ENCODE measurements at places on chromosomes 2 and 18.

GRCh38 chr2:206530727-206531126 is 87.4 kb downstream of the ADAM23 start:
- DNase-seq = no peak

GRCh38 chr18:57088883-57089282 is 58.0 kb upstream of the BOD1L2 start:
- DNase-seq = no peak

DNA sequence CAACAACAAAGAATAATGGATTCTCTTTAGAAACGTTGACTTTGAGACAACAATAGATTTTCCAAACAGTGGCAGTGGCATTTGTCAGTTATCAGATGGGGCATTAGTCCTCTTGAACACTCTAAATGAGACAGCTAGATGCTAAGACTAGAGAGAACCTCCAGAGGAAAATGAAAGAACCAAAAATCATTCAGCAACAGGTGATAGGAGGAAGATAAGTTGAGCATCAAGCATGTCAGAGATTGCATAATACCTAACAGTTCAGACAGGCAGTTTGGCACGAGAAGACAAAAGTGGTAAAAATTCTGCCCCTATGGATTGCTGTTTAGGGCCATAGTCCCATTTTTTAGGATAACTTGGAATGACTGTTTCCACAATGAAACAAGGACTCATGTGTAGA is 67.9 kb upstream of the NOL4 start:
- DNase-seq = no peak

DNA sequence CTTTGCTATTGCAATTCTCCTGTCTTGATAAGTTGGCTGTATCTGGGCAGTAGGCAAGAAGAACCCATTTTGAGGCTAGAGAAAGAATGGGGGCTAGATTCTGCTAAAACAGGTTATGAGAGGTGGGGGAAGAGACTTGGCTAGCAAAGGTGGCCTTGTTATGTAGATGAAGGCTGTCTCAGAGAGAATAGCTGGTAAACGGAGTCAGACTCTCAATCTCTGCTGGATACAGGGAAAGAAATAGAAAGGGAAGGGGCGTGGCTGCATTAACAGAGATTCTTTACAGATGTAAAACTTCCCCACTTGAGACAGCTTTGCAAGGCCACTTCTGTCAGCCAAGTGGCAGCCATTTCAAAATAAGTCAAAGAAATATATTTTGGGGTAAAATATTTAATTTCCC is 38.1 kb upstream of the ARHGAP25 start:
- DNase-seq = no peak

DNA sequence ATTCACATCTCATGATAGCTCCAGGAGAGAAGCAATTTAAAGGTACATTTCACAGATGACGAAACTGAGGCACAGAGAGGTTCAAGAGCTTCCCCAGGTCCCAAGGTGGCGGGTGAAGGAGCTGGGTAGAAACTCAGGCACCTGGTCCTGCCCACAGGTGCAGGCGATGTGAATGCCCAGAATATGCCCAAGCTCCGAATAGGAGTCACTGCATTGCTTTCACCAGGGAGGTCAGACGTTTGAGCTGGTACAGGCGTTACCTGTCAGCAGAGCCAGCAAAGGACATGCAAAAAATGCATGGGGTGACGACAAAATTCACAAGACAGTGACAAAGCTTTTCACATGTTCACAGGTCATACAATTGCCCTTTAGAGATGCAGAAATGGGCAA is 247.9 kb downstream of the HDAC4 start:
- DNase-seq = no peak

GRCh38 chr2:134410831-134411231 is 157.0 kb downstream of the MGAT5 start:
- DNase-seq = no peak

GRCh38 chr18:33841221-33841967 is 263.4 kb downstream of the ASXL3 start:
- DNase-seq = no peak

GRCh38 chr2:129087133-129087813 is 768.6 kb upstream of the HS6ST1 start:
- DNase-seq = no peak

DNA sequence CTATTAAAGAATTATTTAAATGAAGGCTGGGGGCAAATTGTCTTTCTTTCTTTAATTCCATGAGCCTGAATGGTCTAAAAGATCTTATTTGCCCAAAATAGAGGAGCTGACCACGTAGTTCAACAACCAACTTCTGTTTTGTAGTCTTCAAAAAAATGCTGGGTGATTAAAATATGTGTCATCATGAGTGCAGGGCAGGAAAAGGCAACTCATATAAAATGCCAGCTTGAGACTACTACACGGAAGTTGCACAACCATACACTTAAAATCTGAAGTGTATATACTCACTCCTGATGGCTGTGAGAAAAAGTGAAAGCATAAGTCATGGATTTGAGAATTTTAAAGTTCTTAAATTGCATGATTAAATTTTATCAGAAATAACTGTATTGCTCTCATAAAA is 210.9 kb downstream of the DYM start:
- DNase-seq = no peak

- DNase-seq = no peak
Observed at GRCh38 chr2:139098961-139099360, 318.8 kb upstream of the NXPH2 start.

- no peak for DNase-seq
Observed at GRCh38 chr2:24971286-24971535, 544 bp downstream of the DNAJC27 start.

DNA sequence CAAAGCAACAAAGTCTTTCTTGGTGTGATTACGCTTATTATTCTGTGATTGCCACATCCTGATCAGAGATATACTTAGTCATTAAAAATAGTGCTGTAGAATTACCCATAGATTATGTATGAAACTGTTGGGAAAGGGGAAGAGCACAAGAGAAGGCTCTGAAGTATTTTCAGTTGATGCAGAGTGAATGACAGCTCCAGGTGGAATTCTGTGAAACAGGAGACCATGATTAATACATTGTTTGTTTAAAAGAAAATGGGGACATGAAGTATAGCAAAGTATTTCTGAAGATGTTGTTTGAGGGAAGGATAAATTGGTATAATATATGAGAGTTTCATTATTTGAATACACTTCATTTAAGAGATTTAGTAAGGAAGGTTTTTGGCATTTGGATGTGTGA is 307.6 kb upstream of the CDH20 start:
- DNase-seq = no peak

GRCh38 chr18:74251297-74252038 is 40.3 kb downstream of the CYB5A start:
- DNase-seq = no peak

GRCh38 chr2:75627902-75628504 is 18.6 kb upstream of the MRPL19 start:
- peak; percentile 42 for DNase-seq

DNA sequence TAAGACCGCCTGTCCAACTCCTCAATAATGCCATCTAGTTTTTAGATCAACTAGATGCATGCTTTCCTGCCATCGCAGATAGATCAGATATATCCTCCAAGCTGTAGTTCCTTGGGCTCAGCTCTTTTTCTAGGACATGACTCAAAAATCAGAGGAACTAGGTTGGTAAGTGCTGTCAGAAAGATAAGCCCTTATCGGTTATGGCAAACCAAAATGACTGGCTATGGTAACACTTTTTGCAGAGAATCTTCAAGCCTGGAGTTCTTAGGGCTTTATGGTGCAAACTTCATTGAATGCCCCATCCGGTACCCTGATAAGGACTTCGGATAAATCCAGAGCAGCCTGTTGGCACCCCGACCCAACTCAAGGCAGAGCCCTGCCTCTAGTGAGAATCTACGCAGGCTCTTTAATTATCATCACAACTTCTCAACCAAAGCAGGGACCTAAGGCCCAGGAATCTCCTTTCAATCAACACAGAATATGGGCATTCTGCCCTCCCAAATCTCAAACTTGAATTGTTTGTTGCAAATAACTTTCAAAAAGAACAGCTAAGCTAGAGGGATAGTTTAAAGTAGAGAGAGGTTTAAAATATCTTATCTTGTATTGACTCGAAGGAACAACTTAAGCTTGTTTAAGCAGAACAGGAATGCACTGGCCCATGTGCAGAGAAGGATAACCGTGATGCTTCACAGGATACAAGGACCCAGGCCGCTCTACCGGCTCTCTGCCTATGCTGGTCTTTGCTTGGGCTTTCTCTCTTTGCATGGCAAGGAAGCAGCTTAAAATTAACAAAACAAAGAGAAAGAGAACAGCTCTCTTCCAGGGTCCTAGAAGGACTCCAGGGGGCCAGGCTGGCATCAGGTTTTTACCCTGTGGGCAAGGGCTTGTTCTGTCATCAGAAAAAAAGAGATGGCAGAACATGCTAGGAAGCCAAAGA is 3.4 kb upstream of the CYP1B1 start:
- no peak for DNase-seq

- no peak for DNase-seq
Observed at GRCh38 chr18:75133721-75134610, 75.0 kb downstream of the PTGR3 start.

GRCh38 chr2:174013315-174013751 is 48.2 kb upstream of the SP3 start:
- DNase-seq = no peak

- no peak for DNase-seq
Observed at GRCh38 chr2:217051416-217051815, 191.6 kb upstream of the TNP1 start.

GRCh38 chr18:40849886-40850285 is 1105.1 kb upstream of the PIK3C3 start:
- DNase-seq = no peak

- DNase-seq = no peak
Observed at GRCh38 chr18:5669585-5669984, 125.8 kb upstream of the EPB41L3 start.

GRCh38 chr2:14720739-14721138 is 88.2 kb downstream of the LRATD1 start:
- DNase-seq = no peak

GRCh38 chr2:134682726-134683125 is 36.1 kb downstream of the TMEM163 start:
- DNase-seq = no peak

DNA sequence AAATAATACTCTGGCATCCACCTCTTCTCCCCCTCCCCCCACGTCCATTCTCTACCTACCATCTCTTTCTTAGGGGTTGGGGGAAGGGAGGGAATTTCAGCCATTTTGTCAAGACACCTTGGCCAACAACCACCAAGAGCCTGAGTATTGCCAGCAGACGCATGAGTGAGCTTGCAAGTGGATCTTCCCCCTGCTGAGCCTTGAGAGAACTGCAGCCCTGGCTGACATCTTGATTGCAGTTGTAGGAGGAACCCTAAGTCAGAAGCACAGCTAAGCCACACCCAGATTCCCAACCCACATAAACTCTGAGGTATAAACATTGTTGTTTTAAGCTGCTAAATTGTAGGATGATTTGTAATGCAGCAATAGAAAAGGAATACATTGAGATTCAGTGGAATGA is 165.6 kb downstream of the TMEFF2 start:
- no peak for DNase-seq

GRCh38 chr2:216721141-216721540 is 25.8 kb upstream of the IGFBP5 start:
- DNase-seq = no peak

GRCh38 chr18:40875101-40875615 is 1079.9 kb upstream of the PIK3C3 start:
- no peak for DNase-seq

DNA sequence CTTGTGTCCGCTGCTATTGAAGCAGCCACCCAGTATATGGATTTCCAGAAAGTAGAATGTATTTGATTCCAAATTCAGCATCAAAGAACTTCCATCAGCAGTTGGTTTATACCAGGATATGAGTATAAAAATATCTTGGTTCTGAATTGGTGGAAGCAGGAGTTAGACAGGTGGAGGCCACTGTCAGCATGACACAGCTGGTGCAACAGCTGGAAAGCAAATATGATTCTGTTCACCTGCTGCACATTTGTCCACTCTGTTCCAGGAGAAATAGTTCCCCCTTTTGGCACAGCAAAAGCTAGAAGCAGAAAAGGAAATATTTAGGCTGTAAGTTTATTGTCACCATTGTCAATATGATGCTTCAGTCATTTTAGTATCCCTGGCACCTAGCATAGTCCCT is 41.2 kb downstream of the KIAA2012 start:
- no peak for DNase-seq

GRCh38 chr2:201830666-201831065 is 24.3 kb downstream of the CDK15 start:
- no peak for DNase-seq

- no peak for DNase-seq
Observed at GRCh38 chr2:175552902-175553301, 371.4 kb upstream of the ATP5MC3 start.

- DNase-seq = no peak
Observed at GRCh38 chr2:101435001-101435862, 39.7 kb downstream of the RFX8 start.

DNA sequence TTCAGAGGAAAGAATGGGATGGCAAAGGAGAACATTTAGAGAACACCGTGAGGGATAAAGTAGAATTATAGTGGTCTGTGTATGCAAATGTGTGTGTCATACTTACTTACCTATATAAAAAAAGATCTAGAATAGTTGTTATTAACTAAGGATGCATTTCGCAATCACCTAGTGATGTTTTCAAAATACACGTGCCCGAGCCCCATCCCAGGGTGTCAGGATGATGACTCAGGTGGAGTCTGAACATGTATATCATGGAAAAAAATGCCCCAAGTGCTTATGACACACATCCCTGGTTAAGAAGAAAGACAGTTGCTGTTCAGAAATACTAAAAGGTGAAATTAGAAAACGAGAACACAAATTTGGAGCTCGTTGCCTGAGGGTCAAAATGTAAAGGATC is 109.0 kb downstream of the CERS6 start:
- DNase-seq = no peak

- no peak for DNase-seq
Observed at GRCh38 chr2:102141970-102142828, at the start of gene IL1R1. IL1R1 (plus strand) TSS chr2:102142746; CDS start chr2:102157725, 14,979 bp downstream.

GRCh38 chr2:100632037-100632436 is 69.2 kb downstream of the PDCL3 start:
- DNase-seq = no peak

DNA sequence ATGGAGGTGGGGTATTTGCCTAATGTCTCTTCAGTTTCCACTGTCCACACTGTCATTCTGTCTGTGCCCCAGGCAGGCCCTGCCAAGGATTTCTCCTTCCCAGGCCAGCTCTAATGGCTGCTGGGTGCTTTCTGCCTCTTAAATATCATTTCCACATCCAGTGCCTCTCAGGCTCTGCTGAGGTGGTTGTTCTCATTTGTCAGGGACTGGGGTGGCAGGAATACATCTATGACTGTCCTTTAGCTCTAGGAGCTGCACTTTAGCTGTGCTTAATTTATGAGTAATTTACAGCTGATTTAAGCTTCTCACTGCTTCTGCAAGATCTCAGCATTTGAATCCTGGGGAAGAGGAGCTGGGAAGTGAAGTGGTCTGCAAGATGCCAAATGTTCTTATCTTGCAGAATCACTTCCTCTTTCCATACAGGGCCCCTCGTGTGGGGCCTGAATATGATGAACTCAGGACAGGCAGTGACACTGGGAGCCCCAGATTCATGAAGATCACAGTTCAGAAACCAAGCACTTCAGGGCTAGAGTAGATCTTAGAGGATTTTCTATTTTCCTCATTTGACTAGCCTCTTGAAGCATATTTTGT is 150.2 kb downstream of the FSHR start:
- DNase-seq = no peak

GRCh38 chr2:213868526-213868925 is 542.3 kb upstream of the VWC2L start:
- DNase-seq = no peak
